ENCODE measurements at places on chromosomes 3 and 15.

GRCh38 chr3:55877703-55878102, 390.6 kb upstream of the WNT5A start:
- no peak for DNase-seq

DNA sequence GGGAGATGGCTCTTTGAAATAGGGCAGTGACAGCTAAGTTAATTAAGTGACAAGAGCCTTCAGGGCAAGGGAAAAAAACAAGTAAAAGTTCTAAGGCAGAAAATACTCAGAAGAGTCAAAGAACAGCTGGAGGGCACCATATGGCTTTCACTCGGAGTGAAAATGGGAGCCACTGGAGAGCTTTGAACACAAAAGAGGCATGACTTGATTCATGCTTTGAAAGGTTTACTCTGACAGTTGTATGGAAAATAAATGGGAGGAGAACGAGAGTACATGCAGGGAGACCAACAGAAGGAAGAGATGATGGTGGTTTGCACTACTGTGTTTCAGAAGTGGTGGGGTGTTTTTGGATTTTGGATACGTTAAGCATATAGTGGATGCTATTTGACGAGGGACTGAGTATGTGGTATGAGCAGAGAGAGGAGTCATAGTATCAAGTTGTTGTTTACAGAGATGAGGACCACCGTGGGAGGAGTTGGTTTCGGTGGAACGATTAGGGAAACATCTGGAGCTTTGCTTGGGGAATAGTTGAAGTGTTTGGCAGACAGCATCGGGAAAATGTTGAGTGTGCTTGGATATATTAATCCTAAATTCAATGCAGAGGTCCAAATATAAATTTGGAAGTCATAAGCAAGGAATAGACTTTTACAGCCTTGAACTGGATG, 411.5 kb downstream of the GABRG3 start:
- DNase-seq: no peak

DNA sequence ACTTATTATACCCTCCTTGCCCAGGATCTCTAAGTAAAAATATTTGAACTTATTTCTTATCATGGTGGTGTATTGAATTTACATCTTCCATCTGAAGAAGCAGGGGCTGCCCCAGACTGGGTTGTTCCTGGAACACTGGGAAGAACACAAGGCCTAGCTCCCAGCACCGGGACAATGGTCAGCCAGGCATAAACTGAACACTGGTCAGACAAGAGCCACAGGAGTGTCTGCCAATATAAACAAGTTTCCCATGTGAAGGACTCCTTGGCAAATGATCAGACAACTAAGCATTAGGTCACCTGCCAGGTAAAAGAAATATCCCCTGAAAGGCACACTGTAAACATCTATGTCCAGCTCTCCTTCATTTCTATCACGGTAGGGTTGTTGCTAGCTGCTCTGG, 172.4 kb downstream of the ATP8B4 start:
- DNase-seq: peak; percentile 28

- no peak for DNase-seq
Observed at GRCh38 chr3:163056874-163057497, 1560.4 kb downstream of the OTOL1 start.

DNA sequence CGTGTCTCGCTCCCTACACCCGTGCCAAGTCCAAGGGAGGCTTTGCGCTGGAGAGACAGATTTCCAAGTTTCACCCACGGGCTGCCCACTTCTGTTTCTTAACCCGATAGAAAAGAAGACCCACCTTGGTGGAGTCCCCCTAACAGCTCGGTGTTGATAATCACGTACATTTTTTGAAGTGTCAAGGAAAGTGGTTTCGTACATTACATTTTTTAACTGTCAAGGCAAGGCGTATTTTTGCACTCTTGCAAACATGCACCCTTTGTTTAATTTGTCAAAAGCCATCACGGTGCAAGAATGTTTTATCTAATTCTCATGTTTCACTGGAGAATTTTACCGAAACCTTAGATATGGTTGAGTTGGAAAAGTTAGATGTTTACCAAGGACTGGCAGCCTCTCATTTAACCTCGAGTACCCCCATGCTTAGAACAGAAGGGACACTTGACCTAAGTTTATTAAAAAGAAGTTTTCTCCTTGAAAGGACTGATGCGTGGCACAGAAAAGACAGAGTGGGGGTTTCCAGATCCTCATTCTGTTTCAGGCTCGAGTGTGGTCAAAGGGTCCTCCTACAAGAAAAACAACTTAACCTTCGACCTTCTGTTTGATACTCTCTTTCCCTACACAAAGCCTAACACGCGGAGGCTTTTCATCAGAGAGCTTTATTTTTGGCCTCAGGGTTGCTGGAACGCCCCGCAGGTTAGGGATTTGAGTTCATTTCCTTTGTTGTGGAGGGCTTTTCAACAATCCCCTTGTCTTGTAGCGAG, 882 bp downstream of the GXYLT2 start:
- DNase-seq: no peak

GRCh38 chr3:66518126-66518525, 17.3 kb upstream of the LRIG1 start:
- no peak for DNase-seq

DNA sequence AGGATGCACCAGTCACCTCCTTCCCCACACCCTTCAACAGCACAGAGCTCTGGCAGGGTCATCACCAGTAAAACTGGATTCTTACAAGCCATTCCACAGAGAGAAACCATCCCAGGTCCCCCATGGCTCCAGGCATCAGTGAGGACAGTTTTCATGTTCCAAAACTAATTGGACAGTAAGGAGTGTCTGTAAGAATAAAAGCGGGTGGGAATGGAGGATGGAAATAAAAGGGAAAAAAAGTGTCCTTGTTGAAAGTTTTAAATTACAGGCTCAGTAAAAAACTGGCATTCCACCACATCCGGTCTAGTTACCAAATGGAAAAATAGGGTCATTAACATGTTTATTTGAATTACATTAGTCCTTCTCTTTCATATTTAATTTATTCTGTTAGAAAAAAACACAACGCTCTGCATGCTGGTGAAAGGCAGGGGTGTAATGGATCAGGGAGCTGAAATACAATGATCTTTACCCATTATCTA, 117.4 kb downstream of the TIGIT start:
- no peak for DNase-seq

- DNase-seq: no peak
Observed at GRCh38 chr15:101122266-101122665, 129.6 kb downstream of the CHSY1 start.

- DNase-seq: no peak
Observed at GRCh38 chr3:67302489-67302888, 304.4 kb downstream of the KBTBD8 start.

GRCh38 chr3:73319179-73319769, 257.8 kb downstream of the EBLN2 start:
- DNase-seq: no peak

GRCh38 chr3:142445816-142446254, 2.0 kb downstream of the XRN1 start:
- DNase-seq: no peak

DNA sequence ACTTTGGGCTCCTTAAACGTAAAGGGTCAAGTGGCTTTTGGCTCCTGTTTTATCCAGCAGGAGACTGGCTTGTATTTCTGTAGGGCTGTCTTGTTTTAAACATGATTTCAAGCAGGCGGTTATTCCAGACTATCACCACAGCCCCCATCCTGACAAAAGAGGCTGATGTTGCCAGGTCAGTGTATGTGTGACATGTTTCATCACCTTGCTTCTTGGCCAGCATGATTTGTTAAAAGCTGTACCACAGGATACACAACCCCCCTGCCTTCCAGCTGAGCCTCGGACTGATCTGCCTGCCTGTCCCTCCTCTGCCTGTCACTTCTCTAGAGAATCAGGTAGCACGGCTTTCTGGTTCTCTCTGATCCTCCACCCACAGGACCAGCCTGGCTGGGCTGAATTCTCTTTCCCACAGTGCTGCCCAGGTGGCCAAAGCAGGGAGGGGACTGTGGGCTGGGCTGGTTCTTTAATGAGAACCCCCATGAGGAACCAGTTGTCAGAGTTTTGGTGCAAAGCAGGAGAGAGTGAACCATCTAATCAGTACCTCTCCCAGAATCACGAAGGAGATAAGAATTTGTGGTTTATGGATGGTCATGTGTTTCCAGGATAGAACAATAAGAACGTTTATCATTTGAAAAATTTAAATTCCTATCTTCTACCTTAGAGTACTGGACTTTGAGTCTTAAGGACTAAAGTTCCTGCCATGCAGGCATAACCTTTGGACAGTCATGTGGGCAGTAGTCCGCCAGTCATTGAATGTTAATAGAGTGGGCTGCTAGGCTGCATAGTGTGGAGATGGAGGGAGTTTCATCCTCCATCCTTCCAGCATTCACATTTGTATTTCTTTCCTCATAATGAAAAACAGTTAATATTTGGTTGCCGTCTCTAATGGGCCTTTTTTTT, 8.8 kb downstream of the ABHD6 start:
- DNase-seq: no peak

DNA sequence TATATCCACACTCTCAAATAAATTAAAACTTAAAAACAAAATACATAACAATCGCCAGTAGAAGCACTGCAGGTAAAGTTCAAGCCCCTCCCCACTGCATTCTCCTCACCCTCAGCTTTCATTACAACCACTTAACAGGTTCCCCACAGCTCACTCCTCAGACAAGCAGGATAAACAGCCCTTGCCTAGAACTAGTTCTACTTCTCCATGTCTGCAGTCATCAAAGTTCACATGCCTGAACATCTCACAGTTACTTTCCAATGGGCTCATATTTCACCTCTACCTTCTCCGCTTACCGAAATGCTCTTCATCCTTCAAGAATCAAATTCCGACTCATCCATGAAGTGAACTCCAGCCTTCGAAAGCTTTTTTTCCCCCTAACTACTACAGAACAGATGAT, 4.1 kb downstream of the YEATS2 start:
- no peak for DNase-seq

DNA sequence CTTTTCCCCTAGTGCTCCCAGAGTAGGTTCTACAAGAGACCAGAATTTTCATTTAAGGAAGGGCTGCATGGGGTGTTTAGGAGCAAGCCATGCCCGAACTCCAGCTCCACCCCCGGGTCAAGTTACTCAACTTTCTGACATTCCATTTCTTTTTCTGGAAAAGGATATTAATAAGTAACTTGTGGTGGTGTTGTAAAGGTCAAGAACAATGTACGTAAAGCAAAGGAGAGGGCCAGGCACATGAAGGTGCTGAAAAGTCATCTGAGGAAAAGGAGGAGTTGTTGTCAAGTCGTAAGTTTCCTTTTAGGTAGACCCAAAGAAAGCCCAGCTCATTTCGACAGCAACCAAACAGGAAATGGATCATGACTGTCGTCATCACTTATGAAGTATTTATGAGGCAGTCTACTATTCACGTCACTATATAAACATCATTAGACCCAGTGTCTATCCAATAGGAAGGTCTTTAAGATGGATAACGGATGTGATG, 319.6 kb upstream of the IL12A start:
- no peak for DNase-seq

DNA sequence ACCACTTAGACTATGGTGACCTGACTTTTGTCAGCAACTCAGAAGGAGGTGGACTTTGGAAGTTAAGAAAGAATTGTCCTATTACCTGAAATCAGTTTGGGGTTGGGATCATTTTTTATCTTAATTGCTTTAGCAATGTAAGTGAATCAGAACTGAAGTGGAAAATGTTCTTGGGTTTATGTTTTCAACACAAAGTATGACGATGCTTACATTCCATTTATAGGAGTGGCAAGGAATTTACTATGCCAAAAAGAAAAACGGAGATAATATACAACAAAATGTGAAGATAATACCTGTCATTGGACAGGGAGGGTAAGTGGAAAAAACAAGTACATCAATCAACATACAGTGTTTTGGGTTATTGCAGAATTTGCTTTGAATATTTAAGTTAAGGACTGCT, 116.1 kb downstream of the PDE8A start:
- no peak for DNase-seq

GRCh38 chr3:184443364-184443763, 63.5 kb downstream of the CHRD start:
- no peak for DNase-seq

GRCh38 chr15:78082743-78083110, 5.2 kb upstream of the TBC1D2B start:
- no peak for DNase-seq

GRCh38 chr3:39222462-39222861, 30.1 kb upstream of the XIRP1 start:
- no peak for DNase-seq

- no peak for DNase-seq
Observed at GRCh38 chr15:92361321-92362000, 32.2 kb upstream of the ST8SIA2 start.

DNA sequence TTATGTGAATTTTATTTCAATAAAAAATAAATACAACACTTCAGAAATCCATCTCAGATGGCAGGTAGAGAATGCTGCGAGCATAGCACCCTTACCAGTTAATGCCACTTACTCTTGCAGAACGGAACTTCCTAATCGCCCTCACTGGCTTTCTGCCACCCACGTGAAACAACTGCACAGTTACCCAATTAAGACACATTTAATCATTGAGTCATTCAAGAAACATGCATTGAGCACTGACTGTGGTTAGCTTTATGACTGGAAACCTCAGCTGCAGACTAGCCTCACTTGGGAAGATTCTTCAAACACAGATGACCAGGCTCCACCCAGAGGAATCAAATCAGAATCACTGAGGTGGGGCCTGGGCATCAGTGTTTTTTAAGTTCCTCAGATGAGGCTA, 5.6 kb upstream of the MFGE8 start:
- no peak for DNase-seq

GRCh38 chr3:46998121-46998851, 18.8 kb downstream of the NBEAL2 start:
- DNase-seq: peak; percentile 27

DNA sequence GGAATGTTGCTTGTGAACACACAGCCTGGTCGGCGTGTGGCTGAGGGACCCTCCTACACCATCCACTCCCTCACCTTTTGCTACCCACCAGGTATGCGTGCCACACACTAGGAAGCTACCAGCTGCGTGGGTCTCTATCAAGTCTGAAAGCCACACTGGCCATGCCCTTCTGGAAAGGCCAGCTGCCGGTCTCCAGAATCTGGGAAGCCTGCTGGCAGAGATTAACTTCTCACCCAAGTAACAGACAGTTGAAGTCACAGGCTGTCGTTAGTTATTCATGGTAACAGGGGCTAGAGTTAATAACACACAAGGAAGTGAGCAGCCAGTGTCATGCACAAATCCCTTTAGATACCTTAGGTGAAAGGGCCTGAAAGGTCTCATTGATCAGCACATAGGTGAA, 48.1 kb downstream of the SUSD5 start:
- DNase-seq: no peak

DNA sequence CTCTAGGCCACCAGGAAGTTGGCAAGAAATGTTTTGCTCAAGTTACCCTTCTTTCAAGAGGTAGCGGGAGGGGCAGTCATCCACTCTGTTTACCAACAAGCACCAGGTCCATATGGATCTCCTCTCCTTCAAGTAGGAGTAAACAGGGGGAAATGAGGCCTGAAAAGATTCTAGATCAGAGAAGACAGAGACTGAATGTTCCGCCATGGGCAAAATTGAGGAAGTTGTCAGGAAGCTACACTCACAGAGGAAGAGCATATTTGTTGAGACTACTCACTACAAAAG, 81.6 kb downstream of the KLF15 start:
- no peak for DNase-seq
